ENCODE measurements at places on chromosomes 12 and 14. TPM values are rescaled to one million over a fixed set of nuclear protein-coding genes. Genes with fewer than 3 reads are reported as not detected.

DNA sequence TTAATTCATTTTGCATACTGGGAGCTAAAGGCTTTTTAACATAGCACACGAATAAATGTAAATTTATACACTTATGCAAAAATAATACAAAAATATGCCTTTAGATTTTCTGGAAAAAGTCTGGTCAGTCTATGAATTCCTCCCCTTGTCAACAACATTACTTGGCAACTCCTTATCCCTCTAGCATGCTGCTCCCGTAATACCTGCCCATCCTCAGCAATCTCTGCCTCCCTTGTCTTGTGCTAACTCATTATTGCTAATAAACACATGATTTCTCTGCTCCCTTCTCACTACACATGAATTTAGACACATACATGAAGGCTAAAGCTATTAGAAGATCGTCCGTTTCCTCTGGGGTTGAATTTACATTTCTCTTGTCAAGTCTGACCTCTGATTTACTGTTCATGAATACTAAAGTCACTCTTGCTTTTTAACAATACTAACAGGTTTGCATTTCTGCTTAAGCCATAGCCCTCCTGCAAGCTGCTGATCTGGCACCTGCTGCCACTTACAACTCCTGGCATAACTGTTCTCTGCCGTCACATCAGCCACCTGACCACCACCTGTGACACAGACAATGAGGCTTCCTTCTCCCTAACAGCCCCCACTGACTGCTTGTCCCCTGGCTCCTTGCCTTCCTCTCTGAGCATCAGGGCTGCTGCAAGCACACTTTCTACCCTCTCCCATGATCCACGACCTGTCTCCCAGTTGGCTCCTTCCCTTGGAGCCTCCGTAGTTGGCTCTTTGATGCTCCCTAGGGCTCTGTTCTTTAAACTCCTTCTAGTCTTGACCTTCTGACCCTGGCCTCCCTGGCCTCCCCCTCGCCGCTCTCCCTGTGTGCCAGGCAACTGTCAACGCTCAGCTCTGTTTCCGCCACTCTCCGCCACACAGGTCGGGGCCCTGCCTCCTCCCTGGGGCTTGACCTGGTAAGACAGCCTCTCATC lies 177.6 kb downstream of the CALM1 start:
- no peak for DNase-seq

CCDC38 gene
- not detected for total RNA-seq

ACADS gene
- 11.1 TPM for total RNA-seq

DNA sequence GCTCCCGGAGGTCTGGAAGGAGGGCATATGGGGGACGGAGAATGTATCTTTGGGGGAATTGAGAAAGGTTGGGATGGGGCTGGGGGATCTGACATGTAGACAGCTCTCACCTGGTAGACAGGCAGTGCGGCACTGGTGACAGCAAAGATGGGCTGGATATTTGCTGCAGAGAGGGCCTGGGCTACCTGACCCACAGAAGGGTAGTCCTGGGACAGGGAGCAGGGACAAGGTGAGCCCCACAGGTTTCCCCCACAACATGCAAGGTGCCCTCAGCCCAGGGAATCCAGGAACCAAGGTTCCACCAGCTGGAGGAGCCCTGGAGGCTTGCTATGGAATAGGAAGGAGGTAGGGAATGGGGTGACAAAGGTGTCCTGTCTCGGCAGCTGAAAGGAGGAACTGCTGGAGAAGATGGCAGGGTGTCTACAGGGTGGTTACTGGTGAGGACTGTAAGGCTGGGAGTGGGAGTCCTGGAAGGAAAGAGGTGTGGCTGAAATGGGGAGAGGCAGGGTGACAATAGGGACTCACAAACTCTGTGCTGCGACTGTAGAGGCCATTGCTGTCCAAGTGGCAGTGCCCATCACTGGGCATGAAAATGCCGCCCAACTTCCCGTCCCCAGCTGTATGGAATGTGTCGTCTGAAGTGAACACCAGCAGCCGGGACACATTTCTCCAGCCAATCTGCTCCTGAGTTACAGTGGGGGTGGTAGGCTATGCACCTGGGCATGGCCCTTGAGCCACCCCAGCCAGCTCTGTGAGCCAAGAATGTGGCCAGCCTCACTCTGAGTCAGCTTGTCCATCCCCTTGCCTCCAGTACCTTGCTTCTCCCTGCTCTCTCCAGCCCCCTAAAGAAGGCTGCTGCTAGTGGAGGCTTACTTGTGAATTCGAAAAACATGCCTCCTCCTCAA lies 11.3 kb downstream of the ITGB7 start:
- DNase-seq, result no peak

GRCh38 chr14:52400846-52401245 lies 86.7 kb downstream of the PTGER2 start:
- DNase-seq, result peak; percentile 6

- no peak for DNase-seq
These were observed 21.5 kb downstream of the P2RX2 start for GRCh38 chr12:132639956-132640520.

DNA sequence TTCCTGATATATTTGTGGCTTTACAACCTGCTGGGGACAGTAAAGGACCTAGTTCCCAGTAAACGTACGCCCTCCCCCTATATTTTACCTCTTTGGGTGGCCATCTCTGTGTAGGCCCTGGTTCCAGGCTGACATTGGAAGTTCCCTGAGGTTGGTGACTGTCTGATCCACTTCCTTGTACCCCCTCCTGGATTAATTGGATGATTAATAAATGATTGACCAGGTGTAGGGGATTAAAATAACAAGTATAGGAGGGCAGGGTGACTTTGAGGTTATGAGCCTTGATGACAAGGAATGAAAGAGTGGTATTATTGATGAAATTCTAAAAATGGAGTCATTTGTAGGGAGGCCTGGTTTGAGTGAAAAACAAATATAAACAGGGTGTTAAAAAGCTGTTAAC lies 9.6 kb downstream of the SUSD6 start:
- no peak for DNase-seq

DNA sequence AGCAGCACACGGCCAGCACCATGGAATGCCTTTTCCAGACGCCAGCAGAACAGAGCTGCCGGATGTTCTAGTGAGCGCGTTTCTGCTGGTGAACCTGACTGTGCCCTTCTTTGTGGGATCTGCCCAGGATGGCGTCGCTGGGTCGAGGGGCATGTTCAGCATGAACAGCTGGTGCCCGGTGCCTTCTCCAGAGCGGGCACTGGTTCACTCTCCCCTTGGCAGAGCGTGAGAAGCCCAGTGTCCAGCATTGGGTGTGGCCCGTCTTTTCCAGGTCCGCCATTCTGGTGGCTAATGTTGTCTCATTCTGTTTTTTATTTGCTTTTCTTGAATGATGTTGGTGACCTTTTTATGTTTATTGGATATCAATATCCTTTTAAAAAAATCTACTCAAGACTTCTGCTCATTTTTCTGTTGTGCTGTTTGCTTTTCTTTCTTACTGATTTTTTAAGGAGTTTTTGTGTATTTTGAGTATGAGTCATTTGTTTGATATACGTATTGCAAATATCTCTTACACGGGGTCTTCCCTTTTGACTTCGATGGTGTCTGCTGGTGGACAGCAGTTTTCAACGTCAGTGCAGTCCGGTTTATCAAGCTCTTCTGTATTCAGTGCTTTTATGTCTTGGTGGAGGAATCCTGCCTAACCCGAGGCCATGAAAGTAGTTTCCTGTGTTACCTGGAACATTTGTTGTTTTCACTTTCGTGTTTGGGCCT lies 74.3 kb downstream of the ADGRD1 start:
- no peak for DNase-seq

GRCh38 chr12:120292661-120293531 lies at the start of gene RNU4-1:
RNU4-1 (minus strand) TSS chr12:120293237.
- DNase-seq, result peak; percentile 74
